ENCODE measurements at places on chromosomes 12 and 14.
A peak's percentile ranks its signal among the peaks of the same experiment; 100 is the strongest.

- no peak for ATAC-seq
Measured at GRCh38 chr12:131117438-131118245, 163.9 kb downstream of the ADGRD1 start.

DNA sequence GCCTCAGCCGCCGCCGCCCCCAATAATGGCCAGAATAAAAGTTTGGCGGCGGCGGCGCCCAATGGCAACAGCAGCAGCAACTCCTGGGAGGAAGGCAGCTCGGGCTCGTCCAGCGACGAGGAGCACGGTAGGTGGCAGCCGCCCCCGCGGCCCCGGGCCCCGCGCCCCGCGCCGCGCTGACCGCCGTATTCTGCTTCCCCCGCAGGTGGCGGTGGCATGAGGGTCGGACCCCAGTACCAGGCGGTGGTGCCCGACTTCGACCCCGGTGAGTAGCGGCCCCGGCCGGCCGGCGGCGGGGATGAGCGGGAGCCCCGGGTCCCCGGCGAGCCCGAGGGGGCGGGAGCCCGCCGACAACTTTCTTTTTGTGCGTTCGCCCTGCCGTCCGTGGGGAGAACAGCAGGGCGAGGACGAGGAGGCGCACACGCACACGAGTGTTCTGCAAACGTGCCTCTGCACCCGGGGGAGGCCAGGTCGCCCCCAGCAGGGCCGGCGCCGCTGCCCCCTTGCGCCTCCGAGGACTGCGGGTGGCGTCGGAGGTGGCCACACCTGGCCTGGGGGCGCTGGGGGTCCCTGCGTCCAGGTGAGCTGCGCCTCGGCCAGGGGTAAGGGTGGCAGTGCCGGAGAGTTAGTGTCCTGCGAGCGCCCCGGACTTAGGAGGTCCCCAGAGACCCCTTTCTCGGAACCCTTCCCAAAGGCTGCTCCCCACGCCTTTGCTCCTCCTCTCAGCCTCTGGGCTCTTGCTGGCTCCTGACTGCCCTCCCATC lies 794 bp downstream of the RCOR1 start:
- peak; percentile 4 for ATAC-seq

- ATAC-seq: peak; percentile 32
Measured at GRCh38 chr14:63777024-63777423, 49.2 kb upstream of the SGPP1 start.

- ATAC-seq: no peak
Measured at GRCh38 chr12:131053567-131053966, 99.9 kb downstream of the ADGRD1 start.

DNA sequence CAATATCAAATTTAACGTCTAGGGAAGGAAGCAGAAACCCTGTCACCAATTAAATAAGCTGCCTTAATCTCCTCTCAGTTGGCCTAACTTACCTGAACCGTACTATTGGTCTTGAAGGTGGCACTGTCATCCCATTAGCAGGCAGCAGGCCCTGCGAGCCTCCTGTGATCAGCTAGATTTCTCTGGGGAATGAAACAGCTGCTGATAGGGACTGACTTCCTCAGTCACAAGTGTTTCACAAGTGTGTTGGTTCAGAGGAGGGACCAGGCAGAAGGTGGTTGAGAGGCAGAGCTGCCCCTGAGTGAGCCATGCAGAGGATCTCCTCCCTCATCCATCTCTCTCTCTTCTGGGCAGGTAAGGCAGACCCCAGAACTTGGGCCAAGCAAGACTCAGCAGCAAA lies 166.8 kb downstream of the DAD1 start:
- ATAC-seq: no peak

GRCh38 chr14:85222341-85222740 lies 307.6 kb upstream of the FLRT2 start:
- no peak for ATAC-seq

- no peak for ATAC-seq
Measured at GRCh38 chr14:73846947-73847346, 4.7 kb upstream of the PTGR2 start.

DNA sequence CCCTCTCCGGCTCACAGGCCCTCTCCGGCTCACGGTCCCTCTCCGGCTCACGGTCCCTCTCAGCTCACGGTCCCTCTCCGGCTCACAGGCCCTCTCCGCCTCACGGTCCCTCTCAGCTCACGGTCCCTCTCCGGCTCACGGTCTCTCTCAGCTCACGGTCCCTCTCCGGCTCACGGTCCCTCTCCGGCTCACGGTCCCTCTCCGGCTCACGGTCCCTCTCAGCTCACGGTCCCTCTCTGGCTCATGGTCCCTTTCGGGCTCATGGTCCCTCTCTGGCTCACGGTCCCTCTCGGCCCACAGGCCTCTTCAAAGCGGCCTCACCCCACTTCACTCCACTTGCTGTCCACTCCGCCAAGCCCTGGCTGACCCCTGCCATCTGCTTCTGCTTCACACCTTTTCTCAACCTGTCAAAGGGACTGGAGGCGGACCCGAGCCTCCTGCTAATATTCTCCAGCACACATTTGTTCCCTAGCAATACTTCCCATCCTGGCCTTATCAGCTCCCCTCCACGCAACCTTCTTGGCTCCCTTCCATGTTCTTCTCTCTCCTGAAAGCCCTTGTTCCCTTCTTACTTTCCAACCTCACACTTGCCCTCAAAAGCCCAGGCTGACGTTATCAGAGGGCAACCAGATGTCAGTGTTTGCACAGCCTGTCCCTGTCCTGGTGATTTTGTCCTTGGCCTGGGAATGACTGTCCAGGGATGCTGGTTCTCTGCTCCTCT lies 176.7 kb downstream of the CALM1 start:
- ATAC-seq: no peak

- no peak for ATAC-seq
Measured at GRCh38 chr12:93957870-93958269, 190.5 kb upstream of the PLXNC1 start.

DNA sequence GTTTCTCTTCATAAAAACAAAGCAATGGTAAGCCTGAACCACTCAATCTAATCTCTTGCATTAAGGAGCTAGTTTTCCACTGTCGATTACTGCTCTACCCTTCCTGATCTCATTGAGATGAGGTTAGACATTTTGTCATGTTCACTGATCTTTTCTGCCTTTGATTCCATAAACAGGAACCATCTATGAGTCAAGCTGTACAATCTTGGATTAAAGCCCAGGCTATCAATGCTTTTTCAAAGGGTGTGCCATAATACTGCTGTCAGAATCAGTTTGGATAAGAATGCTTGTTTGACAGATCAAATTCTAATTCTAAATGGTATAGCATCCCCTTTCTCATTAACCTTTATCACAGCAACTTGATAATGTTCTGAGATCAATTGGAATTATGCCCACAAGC lies 16.1 kb downstream of the GRIP1 start:
- ATAC-seq: no peak

DNA sequence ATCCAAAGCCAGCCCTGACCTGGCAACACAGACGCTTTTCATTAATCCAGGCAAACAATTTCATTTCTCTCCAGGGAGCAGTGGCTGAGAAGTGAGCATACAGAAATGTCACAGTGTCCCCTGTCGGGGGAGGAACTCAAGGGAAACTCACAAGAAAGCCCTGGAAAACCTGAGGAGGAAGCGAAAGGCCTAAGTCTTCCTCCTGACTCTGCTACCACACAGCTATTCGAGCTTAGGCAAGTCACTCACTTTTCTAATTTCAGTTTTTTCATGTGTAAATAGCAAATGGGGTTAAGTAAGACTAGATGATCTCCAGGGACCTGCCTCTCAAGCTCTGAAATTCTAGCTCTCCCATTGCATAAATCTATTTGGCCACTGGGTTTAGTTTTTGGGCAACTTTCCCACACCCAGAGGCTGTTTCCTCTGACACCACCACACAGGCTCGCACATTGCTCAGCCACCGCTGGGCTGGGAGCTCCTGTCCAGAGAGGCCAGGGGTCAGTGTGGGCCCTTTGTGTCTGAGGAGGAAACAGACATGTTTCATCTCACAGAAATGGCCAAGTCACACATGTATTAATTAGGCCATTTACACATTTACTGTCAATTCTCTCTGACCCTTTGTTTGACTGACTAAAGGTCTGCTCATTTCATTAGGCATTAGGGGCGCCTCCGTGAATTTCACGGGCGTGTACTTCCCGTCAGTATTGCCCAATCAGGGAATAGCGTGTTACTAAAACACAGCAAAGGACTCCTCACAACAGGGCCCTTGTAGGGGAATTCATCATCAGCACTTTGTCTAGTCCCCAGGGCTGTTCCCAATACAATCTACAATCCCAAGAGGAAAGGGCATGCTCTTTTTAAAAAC lies 9.8 kb upstream of the PNMA1 start:
- ATAC-seq: peak; percentile 62

DNA sequence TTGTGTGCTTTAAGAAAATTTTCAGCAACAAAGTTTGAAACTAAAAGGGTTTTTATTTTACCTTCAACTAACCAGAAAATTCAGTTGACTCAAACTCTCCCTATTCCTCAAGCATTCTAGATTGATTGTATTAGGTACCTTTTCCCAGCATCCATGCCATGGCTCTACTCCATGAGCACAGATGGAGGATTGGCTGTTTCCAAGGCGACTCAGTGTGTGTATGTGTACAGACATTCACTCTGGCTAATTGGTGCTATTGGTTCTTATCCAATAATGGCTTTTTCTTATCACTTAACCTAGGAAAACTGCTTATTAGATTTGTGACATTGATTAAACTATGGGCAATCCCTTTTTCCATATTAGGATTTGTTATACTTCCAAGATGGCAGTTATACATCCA lies 202.6 kb downstream of the ANO6 start:
- ATAC-seq: no peak

- ATAC-seq: peak; percentile 93
Measured at GRCh38 chr12:32106517-32107358, at the start of gene BICD1. BICD1 (plus strand) TSS chr12:32106847; CDS start chr12:32107332, 485 bp downstream.

DNA sequence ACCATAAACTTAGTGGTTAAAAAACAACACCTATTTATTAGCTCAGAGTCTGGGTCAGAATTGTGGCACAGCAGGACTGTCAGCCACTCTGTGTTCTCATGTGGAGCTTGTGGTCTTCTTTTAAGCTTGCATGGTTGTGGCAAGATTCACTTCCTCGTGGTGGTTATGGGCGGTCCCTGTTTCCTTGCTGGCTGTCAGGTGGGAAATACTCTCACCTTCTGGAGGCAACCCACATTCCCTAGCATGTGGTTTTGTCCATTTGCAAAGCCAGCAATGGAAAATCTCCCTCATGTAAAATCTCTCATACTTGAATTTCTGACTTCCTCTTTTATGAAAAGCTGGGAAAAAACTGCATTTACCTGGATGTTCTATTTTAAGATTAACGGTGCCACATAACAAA lies 229.8 kb downstream of the ALX1 start:
- no peak for ATAC-seq

DNA sequence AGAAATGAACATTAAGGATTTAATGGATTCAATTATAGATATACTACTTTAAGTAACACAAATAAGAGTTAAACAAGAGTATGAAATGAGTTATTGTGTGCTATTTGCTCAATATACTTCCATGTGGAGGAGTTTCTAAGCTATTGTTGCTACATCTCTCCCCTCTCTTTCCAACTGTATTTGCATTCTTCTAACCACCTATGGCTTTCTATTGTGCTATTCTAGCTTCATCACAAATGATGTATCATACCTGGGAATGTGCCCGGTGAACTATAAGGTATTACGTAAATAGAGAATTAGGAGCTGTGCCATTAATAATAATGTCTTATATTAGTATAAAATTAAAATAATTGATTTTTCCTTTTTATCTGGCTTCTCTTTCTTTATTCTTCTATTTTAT lies 87.1 kb upstream of the PLEKHG7 start:
- no peak for ATAC-seq

DNA sequence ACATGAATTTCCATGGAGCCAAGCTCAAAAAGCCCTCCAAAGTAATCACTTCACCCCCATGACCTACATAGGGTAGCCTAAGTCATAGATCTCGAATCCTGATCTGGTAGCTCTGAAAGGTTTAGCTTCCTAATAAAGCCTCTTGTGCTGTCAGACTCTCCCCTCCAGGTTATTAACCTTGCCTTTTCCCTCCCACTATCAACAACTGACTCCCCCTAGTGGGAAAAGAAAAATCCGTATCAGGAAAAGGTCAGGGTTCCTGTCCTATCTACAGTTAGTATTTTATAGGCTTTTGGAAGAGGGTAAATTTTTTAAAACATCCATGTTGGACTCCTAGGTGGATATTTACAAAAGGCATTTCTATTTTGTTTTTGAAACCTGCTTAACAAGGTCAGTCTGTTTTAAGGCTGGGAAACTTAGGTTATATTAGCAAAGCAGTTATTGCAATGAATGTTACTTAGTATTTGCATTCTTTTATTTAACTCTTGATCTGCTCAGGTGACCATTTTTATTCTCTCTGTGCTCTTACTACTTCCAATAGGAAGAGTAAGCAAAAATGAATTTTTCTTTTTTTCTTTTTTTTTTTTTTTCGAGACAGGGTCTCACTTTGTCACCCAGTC lies 8.0 kb downstream of the YY1 start:
- peak; percentile 74 for ATAC-seq

DNA sequence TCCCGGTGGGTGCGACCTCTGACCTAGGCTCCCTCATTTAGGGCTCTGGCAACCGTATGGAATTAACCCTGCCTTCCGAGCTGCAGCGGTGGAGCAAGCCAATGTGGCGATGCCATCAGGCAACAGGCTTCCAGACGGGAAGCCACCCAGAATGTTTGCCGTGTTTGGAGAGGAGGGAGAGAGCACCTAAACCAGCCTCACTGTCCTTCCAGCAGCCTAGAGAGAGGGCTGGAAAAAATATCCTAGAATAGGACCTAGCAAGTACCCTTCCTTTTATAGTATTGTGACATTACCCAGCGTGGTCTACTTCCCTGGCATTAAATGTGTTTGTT lies 287 bp upstream of the SLC2A13 start:
- no peak for ATAC-seq

GRCh38 chr14:63454863-63455622 lies 88.1 kb downstream of the PPP2R5E start:
- no peak for ATAC-seq

- no peak for ATAC-seq
Measured at GRCh38 chr12:109735051-109735521, 21.5 kb downstream of the FAM222A start.

DNA sequence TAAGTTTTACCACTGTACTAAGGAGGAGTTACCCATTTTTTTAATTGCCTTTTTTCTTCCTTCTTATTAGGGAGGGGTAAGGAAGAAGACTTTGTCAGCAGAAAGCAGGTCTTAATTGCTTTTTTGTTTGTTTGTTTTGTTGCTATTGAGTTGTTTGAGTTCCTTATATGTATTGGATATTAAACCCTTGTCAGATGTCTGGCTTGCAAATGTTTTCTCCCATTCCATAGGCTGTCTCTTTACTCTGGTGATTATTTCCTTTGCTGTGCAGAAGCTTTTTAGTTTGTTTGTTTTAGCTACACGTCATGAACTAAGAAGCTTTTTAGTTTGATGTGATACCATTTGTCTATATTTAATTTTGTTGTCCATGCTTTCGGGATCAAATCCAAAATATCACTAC lies 13.3 kb downstream of the SPIC start:
- peak; percentile 55 for ATAC-seq

DNA sequence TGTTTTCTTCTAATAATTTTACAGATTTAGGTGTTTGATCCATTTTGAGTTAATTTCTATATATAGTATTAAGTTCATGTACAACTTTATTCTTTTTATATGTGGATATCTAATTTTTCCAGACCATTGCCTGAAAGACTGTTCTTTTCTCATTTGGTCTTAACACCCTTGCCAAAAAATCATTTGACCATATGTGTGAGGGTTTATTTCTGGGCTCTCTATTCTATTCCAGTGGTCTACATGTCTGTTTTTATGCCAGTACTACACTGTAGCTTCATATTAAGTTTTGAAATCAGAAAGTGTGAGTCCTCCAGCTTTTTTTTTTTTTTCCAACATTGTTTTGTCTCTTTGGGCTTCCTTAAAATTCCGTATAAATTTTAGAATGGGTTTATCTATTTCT lies 554.1 kb downstream of the KCNH5 start:
- ATAC-seq: no peak

GRCh38 chr12:118611770-118612169 lies 235.4 kb downstream of the SUDS3 start:
- no peak for ATAC-seq

Data from motor neuron (in vitro differentiated cells).